HFF-Myc (cell line): ENCODE measurements at places on chromosomes 16 and 17.

GRCh38 chr16:31149894-31150890, at the start of gene PRSS36:
PRSS36 (minus strand) TSS chr16:31150066; CDS start chr16:31150035, 31 bp downstream.
- no peak for DNase-seq

- DNase-seq: peak; percentile 7
These were observed 1425.1 kb upstream of the CDH8 start for GRCh38 chr16:63461248-63461841.

DNA sequence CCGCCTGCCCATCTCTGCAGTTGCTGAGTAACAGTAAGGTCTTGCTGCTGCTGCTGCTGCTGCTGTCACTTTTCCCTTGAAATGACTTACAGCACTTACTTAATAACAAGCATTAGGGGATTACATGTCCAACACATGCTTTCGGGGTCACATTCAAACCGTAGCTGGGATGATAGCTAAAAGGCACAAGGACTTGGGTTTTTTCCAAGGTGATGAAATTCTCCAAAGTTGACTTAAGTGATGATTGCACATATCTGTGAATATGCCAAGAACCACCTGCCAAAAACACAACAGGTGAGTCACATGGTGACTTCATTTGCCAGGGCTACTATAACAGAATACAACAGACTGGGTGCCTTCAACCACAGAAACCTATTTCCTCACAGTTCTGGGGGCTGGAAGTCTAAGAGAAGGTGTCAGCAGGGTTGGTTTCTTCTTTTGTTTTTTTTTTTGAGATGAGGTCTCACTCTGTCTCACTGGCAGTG, 121.9 kb upstream of the TNRC6C start:
- DNase-seq: no peak

- peak; percentile 52 for DNase-seq
These were observed at the start of gene SNX11 for GRCh38 chr17:48107137-48108055. SNX11 (plus strand) TSS chr17:48107766; CDS start chr17:48112044, 4,278 bp downstream.

GRCh38 chr16:85402910-85403692, 210.0 kb upstream of the GSE1 start:
- no peak for DNase-seq

- DNase-seq: no peak
These were observed 53.8 kb upstream of the TAC4 start for GRCh38 chr17:49901460-49902331.

DNA sequence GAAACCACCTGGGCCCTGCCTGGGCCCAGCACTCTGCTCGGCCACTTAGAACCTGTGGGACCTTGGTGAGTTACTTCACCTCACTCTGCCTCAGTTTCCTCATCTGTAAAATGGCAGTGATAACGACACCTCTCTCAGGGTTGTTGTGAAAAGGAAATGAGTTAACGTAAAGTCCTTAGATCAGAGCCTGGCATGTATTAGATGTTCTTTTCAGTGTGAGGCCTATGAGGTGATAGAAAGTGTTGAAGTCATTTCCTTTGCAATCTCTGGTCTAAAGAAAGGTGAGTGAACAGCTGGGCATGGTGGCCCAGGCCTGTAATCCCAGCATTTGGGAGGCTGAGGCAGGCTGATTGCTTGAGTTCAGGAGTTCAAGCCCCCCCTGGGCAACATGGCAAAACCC, 51.7 kb upstream of the LGALS9 start:
- DNase-seq: no peak
